ENCODE measurements at places on chromosomes 5 and 9.

GRCh38 chr9:29475471-29475870 is 1902.2 kb upstream of the C9orf72 start:
- no peak for DNase-seq

DNA sequence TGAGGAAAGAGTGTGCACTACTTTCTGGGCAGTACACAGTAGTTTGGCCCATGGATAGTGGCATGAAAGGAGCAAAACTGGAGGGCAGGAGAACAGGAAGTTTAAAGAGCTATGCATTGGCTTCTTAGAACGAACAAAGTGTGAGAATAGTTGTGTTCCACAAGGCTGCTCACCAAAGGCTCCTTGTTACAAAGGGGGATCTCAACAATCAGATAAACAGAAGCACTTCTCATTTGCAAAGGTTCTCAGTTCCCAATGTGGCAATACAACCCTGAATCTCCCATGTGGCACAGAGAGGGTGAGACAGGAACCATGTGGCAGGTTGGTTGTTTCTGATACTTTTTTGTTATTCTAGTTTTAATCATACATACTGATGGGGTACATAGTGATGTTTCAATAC is 158.4 kb downstream of the CARTPT start:
- no peak for DNase-seq

GRCh38 chr5:58767104-58767503 is 184.2 kb downstream of the RAB3C start:
- no peak for DNase-seq

- DNase-seq = no peak
Measured at GRCh38 chr5:140010798-140011197, 32.3 kb downstream of the NRG2 start.

DNA sequence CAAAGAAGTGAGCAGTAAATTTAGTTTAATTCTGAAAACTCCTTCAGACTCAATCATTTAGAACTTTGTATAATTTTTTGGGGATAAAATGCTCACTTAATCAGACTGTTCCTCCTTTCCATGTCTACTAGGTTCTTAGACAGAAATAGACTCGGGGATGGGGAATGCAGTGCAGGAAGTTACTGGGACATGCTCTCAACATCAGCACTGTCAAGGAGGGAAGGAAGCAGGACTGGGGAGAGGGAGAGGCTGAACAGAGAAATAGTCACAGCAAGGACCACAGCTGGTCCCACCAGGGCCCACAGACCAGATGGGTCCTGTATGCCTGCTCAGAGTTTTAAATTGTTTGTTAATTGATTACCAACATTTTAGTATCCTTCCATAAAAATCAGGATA is 310.1 kb upstream of the MSX2 start:
- DNase-seq = no peak

- DNase-seq = no peak
Measured at GRCh38 chr9:136742591-136743391, at the start of gene LCN10. Gene LCN10 (minus strand): TSS chr9:136742940. CDS start chr9:136742903, 37 bp downstream.

- peak; percentile 32 for DNase-seq
Measured at GRCh38 chr9:79432485-79432884, 139.3 kb upstream of the TLE4 start.

- DNase-seq = peak; percentile 10
Measured at GRCh38 chr5:121962347-121962670, 534 bp downstream of the SRFBP1 start.
